ENCODE measurements at places on chromosomes 5 and 9.

GRCh38 chr9:78468231-78468630 is 171.3 kb downstream of the PSAT1 start:
- no peak for DNase-seq

DNA sequence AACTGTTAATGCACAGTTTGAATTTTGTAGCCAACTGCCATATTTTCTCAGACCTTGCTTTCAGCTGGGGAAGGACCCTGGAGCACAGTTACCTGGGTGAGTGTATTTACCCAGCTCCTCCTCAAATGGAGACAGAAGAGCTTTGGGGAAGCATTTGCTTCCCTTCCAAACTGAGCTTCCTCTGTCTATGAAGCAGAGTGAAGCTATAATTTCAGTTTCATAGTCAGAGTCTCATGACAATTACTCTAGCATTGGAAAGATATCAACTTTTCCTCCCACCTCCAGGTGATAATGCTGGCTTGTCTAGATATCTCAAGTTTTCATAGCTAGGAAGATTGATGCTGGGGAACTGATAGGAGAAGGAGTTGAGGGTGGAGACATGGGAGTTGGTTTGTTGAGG is 406.4 kb upstream of the CLINT1 start:
- DNase-seq, result no peak

DNA sequence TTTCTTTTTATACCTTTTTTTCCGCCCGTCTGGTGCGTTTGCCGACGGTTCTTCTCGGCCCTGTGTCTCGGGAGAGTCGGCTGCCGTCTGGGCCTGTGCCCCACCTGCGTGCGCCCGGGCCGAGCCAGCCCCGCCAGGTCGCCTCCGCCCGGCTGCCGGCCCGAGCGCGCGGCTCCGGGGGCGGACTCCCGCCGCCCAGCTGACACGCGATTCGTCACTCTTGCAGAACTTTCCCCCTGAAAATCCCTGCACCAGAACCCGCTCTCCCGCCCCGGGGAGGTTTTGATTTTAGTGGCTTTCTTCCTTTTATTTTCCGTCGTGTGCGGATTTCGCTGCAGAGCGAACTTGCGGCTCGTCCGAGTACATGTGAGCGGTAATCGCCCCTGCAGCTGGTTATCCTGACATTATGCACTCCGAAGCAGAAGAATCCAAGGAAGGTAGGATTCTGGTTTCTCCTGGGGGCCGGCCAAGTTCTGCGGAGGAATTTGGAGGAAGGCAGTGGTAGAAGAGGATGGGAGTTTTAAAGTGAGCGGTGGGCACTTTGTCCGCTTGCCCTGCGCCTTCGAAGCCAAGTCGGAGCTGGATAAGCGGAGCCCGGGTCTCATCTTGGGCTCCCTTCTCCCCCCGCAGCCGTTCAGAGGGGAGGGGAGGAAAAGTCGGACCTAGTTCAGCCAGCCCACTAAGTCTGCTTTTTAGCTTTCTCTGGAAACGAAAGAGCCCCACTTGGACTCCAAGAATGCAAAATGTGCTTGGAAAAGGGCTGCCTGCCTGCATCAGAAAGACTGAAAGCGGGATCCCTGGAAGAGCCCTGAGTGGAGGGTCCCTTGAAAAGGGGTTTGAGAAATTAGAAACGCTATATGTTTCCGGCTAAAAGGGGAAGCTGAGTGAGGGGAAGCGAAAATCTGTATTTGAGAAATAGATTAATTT is at the start of gene TNFAIP8:
Gene TNFAIP8 (plus strand): TSS at position 335 of the 927 bp plus-strand sequence. CDS start 72 bp downstream, at position 407.
- DNase-seq, result peak; percentile 78

- no peak for DNase-seq
Measured at GRCh38 chr5:117191251-117191650, 616.6 kb upstream of the SEMA6A start.

- peak; percentile 63 for DNase-seq
Measured at GRCh38 chr5:9545136-9545991, 511 bp downstream of the SEMA5A start.

GRCh38 chr9:135901031-135901758 is 6.2 kb downstream of the CAMSAP1 start:
- no peak for DNase-seq

DNA sequence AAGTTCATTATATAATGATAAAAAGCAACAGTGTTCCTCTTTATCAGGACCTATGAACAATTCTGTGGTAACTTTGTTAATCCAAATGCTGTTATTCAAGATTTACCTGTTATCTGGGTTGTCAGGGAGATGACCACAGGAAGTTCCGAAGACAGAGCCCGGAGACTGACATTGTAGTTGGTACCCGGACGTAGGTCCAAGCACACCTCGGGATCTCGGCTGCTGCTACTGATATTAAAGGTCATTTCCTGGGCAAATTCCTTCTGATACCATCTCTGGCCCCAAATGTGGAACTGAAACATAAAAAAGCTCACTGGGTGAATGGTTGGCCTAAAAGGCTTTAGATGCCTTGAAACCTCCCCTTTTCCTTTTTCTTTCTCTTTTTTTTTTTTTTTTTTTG is 96.7 kb downstream of the SUSD1 start:
- no peak for DNase-seq

GRCh38 chr9:136578626-136578914 is 32.7 kb upstream of the NOTCH1 start:
- no peak for DNase-seq

DNA sequence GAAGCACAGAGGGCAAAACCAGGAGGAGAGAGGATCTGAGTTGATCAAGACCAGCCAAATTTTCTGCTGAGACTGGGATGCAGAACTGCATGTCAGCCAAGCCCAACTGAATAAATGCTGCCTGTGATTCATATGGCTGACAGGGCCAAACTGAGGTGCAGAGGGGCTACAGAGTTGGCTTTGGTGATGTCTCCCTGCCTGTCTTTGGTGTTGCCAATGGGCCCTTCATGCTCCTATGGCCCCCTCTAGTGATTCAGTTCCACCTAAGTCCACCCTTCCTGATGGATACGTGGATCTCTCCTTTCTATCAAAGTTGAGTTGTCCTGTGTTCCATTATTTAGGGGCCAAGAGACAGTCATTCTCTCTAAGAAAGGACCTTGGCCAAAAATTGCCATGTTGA is 163.6 kb upstream of the TLE4 start:
- peak; percentile 30 for DNase-seq

DNA sequence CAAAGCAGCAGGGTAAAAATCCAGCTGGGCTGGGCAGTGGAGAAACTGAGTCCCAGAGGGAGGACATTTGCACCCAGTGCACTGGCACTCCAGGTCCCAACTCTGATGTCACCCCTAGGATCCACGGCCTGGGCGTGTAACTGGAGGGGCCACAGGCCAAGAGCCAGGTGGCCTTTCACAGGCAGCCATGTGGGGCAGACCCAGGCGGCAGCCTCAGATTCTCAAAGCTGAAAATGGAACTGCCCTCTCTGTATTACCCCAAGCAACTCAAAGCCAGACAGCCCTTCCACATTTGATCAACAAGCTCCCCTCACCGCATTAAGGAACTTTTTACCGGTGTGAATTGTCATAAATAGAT is 46.7 kb downstream of the RASGEF1C start:
- DNase-seq, result no peak
